CD4-positive, alpha-beta T cell treated with Interferon alpha-2 for 1 hour (primary cell): ENCODE measurements at places on chromosomes 2 and 18.

GRCh38 chr2:18741895-18742732 is 152.7 kb upstream of the NT5C1B start:
- DNase-seq: no peak

- DNase-seq: no peak
Measured at GRCh38 chr18:40902436-40902835, 1052.6 kb upstream of the PIK3C3 start.

GRCh38 chr2:144396318-144396717 is 123.6 kb downstream of the ZEB2 start:
- DNase-seq: no peak

GRCh38 chr2:188628989-188629752 is 337.5 kb downstream of the GULP1 start:
- DNase-seq: no peak

DNA sequence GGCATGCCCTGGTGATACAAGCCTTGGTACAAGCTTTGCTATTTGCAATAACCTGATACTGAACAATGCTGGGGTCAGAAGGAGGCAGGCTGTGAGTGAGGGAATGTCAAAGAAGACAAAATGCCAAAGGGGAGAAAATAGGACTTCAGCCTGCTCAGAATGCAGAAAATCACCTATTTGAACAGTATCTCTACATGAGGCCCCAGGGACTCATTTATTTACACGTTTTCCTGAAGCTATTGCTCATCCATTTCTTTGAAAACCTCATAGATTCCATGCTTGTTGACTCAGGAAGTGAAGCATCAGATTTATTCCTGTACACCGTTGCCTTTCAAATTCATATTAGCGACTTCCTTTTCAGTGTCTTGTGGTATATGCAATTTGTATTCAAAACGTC is 69.4 kb upstream of the CBLN2 start:
- DNase-seq: no peak

DNA sequence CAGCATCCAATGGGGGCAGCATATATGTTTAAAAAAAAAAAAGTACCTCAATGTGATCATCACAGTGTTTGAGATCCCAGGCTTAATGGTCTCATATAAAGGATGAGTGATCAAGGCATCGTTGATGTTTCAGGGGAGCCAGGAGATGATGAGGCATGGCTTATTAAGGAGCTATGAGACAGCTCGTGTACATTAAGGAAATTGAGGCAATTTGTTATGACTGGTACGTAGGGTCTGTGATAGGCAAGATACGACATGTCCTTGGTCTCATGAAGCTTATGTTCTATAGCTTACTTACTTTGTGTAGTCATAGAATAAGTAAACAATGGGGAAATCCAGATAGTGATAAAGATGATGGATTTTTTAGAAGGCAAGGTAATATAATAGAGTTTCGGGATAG is 49.1 kb upstream of the FAM171B start:
- no peak for DNase-seq

GRCh38 chr2:177733-178132 is 86.1 kb downstream of the SH3YL1 start:
- DNase-seq: no peak

DNA sequence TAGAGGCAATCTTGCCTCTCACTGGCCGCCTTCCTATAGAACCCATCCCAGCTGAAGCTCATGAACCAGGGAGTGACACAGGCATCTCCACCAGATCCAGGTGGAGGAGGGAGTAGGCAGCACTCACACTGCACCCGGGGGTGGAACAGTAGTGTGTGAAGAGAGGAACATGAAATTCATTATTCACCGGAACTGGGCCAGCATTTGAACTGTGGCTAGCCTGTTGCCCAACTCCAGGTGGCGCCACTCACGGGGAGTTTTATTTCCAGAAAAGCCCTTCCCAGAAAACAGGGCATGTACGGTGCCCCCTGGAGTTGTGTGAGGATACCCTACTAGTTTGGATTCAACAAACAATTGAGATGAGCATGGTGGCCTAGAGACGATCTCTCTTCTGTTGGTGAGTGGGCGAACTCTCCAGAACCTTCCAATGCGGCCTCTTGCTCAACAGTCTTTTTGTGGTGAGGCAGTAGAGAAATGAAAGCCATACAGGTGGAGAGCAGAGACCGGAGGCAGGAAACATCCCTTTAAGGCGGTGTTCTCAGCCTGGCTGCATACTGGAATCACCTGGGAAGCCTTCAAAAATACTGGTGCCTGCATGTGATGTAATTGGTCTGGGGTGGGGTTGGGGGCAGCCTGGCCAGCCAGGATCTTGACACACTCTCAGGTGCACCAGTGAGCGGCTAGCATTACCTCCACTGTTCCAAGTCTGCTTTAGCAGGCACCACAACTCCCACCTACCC is 73.5 kb upstream of the NEDD4L start:
- DNase-seq: no peak

DNA sequence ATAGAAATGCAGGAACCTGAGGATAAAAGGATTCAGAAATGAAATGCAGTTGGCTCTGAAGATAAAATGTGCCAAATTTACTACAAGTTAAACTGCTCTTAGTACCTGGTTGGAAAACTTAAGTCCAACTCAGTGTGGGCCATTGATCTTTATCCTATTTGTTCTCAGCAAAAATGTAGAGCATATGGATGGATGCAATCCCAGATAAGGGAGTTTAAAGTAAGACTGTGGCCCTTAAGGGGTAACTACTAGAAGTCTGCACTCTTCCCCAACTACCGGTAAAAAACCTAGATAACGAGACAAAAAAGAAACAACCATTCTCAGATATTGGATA is 63.9 kb downstream of the MDH1 start:
- DNase-seq: no peak

GRCh38 chr2:71060871-71061270 is 7.6 kb upstream of the NAGK start:
- no peak for DNase-seq

DNA sequence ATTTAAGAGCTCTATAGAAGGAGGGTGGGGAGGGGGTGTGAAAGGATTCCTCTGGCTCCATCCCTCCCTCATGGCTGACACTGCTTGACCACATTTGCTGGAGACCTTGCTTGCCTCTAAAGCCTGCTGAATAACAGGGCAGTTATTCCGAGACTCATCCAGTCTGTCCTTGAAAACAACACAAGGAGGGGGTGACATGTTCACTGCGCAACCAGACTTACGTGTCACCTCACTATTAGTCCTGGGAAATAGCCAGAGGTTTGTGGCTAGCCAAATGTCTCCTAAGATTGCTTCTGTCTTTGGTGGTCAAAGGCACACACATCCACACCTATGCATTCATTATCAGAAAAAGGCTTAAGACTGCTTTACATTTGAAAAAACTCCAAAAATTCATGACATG is 256.2 kb upstream of the SKOR2 start:
- no peak for DNase-seq

- DNase-seq: no peak
Measured at GRCh38 chr18:45156946-45157345, 458.3 kb upstream of the SLC14A2 start.

GRCh38 chr2:109347626-109348025 is 218.6 kb downstream of the SH3RF3 start:
- no peak for DNase-seq

DNA sequence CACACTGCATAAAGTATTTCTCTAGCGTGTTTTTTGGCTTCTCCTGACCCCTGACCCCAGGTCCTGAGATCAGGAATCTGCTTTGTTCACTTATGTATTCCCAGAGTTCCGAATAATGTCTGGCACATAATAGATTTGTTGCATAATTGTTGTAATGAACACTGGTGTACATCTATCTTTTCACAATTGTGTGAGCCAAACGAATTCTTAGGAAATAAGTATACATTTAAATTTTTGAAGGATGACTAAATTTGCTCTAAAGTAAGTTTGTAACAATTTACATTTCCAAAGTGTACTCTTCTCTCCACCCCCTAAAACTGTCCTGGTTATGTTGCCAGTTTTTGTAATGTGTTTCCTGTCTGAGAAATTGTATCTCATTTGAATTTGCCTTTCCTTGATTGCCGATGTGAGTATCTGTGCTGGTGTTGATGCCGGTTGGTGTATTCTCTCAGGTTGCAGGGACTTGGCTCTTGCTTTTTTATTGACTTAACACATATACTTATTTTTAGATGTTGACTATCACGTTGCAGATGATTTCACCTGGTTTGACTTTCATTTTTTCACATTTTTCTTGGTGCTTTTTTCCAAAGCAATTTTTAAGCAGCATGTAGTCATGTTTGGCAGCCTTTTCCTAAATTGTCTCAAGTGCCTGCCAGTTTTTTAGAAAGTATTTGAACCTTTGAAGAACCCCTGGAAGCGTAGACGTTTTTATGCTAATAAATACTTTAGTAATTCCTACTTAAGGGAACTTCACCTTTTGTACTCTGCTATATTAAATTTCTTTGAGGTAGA is 16.1 kb upstream of the FARP2 start:
- no peak for DNase-seq

- no peak for DNase-seq
Measured at GRCh38 chr2:15448250-15448839, 112.8 kb downstream of the NBAS start.

GRCh38 chr18:54584065-54584464 is 7.0 kb upstream of the DYNAP start:
- no peak for DNase-seq

GRCh38 chr18:44626807-44627206 is 53.9 kb upstream of the SETBP1 start:
- DNase-seq: no peak

GRCh38 chr2:151575338-151575737 is 158.9 kb downstream of the NEB start:
- no peak for DNase-seq

DNA sequence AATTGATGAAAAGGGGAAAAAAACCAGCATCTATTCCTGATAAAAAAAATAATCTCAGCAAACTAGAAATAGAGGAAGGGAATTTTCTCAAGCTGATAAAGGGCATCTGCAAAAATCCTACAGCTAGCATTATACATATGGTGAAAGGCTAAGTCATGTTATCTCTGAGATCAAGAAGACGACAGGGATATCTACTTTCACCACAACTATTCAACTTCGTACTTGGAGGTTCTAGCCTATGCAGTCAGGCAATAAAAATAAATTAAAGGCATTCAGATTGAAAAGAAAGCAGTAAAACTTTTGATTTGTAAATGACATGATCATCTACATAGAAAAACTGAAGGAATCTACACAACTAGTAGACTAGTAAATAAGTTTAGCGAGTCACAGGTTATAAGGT is 58.2 kb downstream of the CAB39 start:
- DNase-seq: no peak

DNA sequence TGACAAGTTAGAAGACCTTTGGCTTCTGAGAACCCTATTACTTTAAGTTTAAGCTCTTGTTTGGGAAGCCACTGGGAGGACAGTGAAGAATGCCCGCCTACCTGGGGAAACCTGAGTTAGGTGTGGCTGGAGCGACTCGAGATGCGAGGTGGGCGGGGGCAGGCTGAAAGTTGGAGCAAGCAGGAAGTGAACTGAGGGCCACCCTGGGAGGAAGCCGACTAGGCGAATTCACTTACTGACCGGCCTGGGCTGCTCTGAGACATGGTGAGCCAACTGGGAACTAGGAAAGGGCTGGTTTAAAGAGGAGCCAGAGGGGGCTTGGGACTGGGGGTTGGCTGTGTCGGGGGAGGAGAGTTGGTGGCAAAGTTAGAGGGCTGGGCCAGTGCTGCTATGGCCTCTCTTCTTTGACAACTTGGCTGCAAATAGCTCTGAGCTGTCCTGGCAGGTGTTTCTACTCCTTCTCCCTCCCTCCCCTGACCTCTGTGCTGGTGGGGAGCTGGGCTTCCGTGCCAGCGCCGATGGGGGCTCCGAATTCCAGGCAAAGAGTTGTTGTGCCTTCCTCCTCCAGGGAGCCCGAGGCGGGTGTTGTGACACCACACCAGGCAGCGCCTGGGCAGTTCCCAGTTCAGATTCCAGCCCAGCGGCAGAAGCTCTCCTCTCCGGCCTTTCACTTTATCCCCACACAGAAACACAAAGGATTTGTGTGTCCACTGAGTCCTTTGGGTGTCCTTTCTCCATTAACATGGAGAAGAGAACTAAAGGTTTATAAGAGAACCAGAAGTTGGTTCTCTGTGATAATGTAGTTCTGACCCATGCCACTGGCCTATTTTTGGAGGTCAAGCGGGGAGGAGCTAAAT is at the start of gene VAMP8:
TSS of gene VAMP8 (plus strand) at position 201 of the 857 bp plus-strand sequence. CDS start at position 262, 61 bp downstream.
- peak; percentile 66 for DNase-seq

- no peak for DNase-seq
Measured at GRCh38 chr2:27381577-27382181, 1.1 kb upstream of the ZNF513 start.

DNA sequence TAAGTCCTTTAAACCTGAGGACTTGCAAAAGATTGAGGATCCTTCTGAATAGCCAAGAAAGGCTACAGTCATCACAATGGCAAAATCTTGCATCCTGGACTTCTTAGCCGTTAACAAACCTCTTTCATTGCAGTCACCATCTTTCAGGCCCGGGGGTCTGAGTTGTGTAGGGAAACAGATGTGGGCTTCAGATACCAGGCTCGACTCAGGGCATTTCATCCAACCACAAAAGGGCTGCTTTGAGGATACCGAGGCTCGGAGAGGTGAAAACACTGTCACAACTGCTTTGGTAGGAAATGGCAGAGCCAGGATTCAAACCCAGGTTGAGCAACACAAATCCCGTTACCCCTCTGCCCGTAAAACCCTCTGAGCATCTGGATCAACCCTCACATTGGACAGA is 147.4 kb downstream of the TFCP2L1 start:
- no peak for DNase-seq

DNA sequence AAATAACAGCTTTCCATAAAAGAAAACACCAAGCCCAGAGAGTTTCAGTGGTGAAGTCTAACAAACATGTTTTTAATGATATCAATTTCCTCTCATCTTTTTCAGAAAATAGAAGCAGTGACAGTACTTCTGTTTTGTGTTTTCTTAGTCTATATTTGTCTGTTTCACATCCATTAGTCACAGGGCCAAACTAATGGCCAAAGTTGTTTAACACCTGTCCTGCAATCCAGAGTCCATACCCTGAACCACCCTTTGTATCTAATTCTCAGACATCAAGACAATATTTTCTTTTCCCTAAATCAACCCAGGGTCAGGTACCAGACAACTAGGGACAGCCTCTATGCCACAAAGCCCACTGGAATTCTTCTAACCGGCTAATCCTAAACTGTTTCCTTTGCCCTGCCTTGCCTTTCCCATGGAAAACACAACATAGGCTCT is 25.9 kb downstream of the TMSB10 start:
- DNase-seq: no peak

- DNase-seq: no peak
Measured at GRCh38 chr2:144349674-144350073, 170.2 kb downstream of the ZEB2 start.

- DNase-seq: peak; percentile 52
Measured at GRCh38 chr2:111659361-111660333, 224.3 kb downstream of the ANAPC1 start.

GRCh38 chr2:26396734-26397298 is 4.9 kb upstream of the DRC1 start:
- no peak for DNase-seq
